ENCODE measurements at places on chromosomes 3 and 15.

DNA sequence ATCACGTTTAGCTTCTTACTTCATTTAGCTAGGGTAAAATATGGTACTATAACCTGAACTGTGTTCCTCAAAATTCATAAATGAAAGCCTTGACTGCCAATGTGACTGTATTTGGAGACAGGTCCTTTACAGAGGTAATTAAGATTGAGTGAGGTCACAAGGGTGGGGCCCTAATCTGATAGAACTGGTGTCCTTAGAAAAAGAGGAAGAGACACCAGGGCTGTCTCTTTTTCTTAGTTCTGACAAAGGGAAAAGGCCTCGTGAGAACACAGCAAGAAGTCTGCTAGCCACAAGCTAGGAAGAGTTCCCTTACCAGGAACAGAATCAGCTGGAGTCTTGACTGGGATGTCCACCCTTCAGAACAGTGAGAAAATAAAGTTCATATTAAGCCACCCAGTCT is 162.7 kb downstream of the GMNC start:
- no peak for DNase-seq

DNA sequence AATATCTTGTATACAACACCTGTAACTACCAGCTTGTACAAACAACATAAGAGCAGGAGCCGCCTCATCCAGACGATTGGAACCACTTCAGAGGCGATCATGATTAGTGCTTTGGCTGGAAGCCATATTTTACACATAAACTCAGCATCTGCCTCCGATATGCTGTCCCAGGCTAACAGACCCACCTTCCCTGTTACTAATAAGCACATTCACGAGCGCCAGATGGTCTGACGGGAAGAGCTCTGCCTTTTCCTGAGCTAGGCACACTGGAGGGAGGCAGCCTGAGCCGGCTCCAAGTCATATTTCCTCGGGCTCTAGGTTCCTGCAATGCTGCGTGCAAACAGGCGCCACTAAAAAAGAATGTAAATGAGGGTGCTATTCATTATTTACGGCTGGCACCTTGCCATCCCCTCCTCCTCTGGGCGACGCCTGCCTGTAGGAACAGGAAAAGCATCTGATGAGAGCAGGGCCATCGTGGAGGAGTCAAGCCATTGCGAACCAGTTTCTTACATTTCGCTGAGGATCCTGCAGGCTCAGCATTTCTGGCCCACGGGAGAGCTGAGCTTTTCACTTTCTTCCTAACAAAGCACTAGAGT is 98.2 kb downstream of the ANXA2 start:
- DNase-seq = no peak

- no peak for DNase-seq
These were observed 35.3 kb upstream of the PPP2R3A start for GRCh38 chr3:135930255-135930654.

- DNase-seq = no peak
These were observed 227.3 kb downstream of the FOXP1 start for GRCh38 chr3:71356265-71356664.

DNA sequence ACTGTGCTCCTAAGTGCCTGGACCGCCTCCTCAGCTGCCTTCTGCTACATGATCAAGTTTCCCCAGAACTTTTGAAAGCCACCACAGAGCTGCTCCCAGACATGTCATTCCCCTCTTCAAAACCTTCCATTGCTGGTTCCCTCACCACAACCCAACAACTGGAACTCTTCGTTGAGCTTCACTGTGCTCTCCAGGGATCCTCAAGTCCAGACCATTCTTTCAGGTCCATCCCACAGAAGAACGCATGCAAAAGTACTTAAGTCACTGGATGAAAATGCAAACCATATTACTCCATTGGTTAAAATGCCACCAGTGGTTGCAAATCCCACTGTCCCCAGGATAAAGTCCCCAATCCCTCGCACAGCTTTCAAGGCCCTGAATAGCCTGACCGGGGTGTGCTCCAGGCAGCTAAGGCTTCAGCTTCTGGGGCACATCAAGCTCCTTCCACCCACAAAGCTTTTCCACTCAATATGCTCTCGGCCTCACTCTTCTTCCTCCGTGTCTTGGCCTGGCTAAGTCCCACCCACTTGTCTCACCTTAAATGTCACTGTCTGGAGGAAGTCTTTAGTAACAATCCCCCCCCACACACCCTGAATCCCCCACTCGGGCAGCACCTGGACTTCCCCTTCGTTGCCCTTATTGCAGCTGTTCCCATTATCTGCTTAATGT is 84.8 kb downstream of the XXYLT1 start:
- DNase-seq = no peak

DNA sequence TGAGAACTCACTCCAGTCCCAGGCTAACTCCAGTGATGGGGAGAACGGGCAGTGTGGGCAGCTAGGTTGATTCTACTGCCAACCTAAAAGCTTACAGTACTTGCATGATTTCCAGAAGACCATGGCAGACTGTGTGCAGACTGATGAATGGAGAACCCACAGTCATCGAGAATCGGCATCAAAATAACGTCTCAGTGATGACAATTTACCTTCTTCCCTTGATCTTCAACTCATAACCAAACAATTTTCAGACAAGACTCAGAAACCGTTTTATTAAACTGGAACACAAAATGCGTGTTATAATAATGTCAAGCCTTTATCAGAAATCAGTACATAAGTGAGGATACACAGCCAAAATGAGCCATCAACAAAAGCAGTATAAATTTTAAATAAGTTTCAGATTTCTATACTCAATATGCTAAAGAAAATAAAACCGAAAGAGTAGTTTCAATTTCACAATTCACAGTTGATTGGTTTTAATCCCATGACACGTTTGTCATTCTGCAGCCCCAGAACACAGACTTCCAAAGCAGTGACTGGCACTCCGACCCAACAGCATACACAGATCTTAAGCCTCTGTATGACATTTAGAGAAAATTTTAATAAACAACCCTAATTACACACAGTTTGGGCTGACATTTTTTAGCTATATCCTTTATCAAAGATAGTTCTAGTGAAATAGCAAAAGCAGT is 54.5 kb downstream of the ZMAT3 start:
- no peak for DNase-seq

GRCh38 chr15:73578026-73578425 is 55.2 kb downstream of the NPTN start:
- no peak for DNase-seq

DNA sequence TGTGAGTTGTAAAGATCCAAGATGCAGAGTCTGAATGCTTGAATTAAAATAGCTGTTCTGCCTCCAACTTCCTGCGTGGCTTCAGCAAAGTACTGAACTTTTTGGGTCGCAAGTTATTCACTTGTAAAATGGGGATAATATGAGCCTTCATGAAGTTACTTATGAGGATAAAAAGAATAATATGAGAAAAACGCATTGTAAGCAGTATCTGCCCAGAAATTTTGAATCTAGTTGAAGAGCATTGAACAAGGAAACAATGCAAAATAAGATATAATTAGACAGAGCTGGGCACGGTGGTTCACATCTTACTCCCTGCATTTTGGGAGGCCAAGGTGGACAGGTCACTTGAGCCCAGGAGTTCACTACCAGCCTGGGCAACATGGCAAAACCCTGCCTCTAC is 37.8 kb downstream of the AQP9 start:
- DNase-seq = no peak

DNA sequence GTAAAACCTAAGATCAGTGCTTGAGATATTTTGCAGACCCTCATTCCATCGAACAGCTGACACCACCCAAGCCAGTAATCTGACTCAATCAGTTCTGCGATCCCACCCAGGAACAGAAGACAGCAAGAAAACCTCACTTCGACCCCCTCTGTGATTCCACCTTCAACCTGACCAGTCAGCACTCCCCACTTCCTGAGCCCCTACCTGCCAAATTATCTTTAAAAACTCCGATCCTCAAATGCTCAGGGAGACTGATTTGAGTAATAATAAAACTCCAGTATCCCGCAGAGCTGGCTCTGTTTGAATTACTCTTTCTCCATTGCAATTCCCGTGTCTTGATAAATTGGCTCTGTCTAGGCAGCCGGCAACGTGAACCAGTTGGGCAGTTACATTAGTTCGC is 25.7 kb upstream of the CLDN16 start:
- DNase-seq = no peak

DNA sequence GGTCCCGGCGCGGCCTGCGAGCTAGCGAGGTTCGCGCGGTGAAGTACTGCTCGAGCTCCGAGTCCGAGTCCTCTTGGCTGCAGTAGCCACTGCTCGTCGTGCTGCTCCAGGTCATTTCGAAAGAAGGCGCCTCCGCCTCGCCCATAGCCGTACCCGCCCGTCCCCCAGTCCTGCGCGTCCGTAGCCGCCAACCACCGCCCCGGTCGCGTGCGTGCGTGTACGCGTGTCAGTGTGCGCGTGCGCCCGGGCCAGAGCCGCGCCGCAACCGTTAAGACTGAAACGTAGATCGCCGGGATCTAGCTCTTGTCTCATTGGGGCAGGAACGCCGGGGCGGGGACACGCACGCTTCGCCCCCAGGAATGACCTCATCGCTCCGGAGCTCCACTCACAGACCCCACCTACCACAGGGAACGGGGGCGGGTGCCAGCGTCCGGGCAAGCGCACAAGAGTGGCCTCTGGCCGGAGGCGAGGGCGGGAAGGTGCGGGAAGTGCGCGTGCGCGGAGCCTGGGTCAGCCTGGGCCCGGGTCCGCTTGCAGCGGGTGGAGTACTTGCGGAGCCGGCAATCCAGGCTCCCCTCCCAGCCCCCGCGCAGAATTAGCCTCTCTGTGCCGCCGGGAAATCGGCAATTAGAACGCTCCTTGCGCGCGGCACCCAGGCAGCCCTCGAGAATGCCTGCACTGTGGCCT is 3.3 kb downstream of the RASSF1 start:
- DNase-seq = peak; percentile 97

DNA sequence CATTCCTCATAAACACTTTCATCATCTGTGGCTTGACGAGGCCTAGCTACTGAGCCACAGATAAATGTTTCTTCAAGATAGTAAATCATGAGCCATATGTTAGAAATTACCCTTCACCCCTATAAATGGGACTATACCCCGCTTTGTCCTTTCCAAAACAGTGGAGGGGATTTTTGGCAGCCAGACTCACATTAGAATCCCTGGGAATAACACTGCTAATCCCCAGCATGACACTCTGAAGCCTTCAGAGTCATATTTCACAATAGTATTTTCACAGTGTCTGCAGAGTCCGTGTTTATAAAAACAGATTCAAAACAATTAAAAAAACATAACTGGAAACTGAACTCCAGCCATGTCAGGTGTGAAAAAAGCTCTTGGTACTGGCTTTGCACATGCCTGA is 271.6 kb downstream of the ERC2 start:
- DNase-seq = no peak

- no peak for DNase-seq
These were observed 72.6 kb downstream of the FOXB1 start for GRCh38 chr15:60076582-60077276.

GRCh38 chr3:177598097-177598833 is 401.0 kb upstream of the TBL1XR1 start:
- no peak for DNase-seq

DNA sequence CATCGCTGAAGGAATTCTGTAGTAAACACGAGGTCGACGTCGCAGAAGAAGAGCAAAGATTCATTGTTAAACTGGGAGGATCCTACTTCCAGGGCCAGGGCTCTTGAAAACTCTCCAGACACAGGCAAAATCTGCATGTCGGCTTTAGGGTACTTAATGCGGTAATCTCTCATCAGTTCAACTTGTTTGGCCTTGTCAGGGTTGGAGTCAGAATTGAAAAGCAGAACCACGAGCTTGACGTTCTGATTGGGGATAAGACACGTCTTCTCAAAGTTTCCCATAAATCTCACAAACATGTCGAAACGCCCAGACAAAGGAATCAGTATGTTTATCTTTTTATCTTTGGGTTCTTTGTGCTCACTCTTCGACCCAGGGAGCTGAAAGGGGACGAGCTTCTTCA is 74.0 kb downstream of the CHSY1 start:
- no peak for DNase-seq

DNA sequence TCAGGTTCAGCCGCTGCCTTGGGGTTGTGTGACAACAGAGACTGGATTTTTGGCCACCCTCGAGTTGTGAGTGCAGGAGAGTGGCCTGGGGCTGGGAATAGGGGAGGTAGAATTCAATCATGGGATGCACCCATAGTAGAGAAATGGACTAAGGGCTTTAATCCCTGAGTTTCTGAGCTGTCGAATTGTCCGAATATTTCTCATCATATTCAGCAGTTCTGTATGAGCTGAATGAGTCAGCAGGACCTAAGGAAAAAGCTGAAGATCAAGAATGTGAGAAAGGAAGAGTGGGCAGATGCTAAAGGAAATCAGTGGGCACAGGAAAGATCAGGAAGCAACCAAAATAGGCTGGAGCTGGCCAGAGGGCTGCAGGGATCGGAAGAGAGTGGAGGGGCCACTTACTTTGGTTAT is 44.4 kb upstream of the SACM1L start:
- peak; percentile 33 for DNase-seq

- DNase-seq = no peak
These were observed 348.5 kb downstream of the FEZF2 start for GRCh38 chr3:62024882-62025281.

GRCh38 chr3:150610785-150611184 is 7.7 kb downstream of the SELENOT start:
- no peak for DNase-seq

DNA sequence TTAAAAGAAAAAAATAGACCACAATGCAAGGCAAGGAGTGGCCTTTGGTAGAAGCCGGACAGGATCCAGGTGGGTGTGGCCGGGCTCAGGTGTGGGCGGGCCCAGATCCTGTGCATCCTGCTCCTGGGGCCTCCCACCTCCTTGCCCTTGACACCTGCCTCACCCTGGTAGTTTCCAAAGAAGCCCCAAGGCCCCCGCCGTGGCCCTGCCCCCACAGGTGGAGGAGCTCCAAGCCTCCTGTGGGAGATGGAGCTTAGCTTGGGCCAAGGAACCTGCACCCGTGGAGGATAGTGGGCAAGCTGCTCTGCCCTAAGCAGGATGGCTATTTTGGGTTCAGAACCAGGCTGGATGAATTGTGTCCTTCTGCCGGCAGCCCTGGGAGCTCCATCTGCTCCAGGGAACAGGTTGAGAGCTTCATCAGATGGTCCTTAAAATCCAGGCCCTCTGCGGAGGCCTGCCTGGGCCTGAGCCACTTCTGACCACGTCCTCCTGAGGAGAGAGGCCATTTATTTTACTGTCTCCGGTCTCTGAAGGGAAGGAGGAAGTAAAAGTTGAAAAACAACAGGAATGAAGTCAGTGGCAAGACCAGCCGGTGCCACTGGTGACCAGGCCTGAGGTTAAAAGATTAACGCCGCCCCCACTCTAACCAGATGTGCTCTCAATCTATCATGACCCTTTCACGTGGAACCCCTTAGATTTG is 53.9 kb upstream of the KLF13 start:
- DNase-seq = no peak

DNA sequence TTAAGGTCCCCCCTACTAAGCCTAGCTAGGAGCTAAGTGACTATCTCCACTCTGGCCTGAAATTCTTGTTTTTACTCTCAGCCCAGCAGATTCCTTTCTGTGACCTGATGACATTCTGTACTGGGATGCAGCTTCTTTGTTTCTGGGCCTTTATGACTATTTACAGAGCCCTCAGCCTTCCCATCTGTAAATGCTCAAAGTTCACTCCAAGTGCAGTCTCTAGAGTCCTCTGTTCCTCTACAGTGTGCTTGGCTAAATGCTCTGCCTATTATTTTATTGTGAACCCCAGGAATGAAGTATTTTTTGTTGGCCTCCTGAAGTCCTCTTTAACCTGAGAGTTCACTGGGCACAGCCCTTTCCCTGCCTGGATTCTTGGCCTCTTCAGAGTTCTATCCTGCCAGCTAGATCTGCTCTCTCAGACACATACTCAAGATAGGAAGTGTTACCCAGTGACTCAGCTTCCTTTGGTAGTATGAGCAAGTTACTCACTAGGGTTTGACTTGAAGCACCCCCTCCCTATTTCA is 278.1 kb upstream of the P2RY1 start:
- DNase-seq = peak; percentile 59

- no peak for DNase-seq
These were observed 424 bp downstream of the HAUS2 start for GRCh38 chr15:42549032-42549491.
